ENCODE measurements at places on chromosomes 1 and 21. TPM values are rescaled to one million over a fixed set of nuclear protein-coding genes. Genes with fewer than 3 reads are reported as not detected.

Gene USP25
- 13.4 TPM for total RNA-seq

Gene FABP3
- not detected for total RNA-seq

Gene SLC30A2
- 0.38 TPM for total RNA-seq

Gene PLA2G2A
- total RNA-seq: not detected

Gene SDC3
- 12.4 TPM for total RNA-seq

Gene NFIA
- total RNA-seq: 8.9 TPM

Gene LHX8
- 1.0 TPM for total RNA-seq

Gene FMO3
- not detected for total RNA-seq

Gene BGLAP
- total RNA-seq: 0.32 TPM

Gene ZFP69
- total RNA-seq: not detected

Gene S100A14
- total RNA-seq: 0.23 TPM

Gene THEM4
- total RNA-seq: 13.1 TPM

Gene RHOU
- total RNA-seq: 18.4 TPM

Gene LRRC38
- total RNA-seq: 0.11 TPM

Gene CD58
- total RNA-seq: 22.0 TPM

Gene IGSF3
- total RNA-seq: 15.6 TPM

Gene DIRAS3
- 1.2 TPM for total RNA-seq

Gene CFAP141
- total RNA-seq: not detected

Gene KRTAP19-1
- total RNA-seq: not detected

Gene PIGR
- total RNA-seq: not detected

Gene GPR37L1
- total RNA-seq: 0.10 TPM

Gene ZNF593OS
- total RNA-seq: not detected

Gene KCNT2
- not detected for total RNA-seq

Gene DCLRE1B
- 8.3 TPM for total RNA-seq

Gene DCST2
- 1.2 TPM for total RNA-seq

Gene AMY2B
- total RNA-seq: 0.41 TPM

Gene LCE1F
- total RNA-seq: not detected

Gene TNFAIP8L2
- total RNA-seq: not detected

Gene HNRNPU
- total RNA-seq: 309 TPM

Gene EDEM3
- total RNA-seq: 9.0 TPM

Gene CYP4Z1
- total RNA-seq: not detected

Gene COL16A1
- total RNA-seq: 2.8 TPM

Gene RGS7
- 0.02 TPM for total RNA-seq

Measured in A549 treated with AZD2906 at 1 μM for 4 hours (cell line).